ENCODE measurements at places on chromosomes 12 and 14.

DNA sequence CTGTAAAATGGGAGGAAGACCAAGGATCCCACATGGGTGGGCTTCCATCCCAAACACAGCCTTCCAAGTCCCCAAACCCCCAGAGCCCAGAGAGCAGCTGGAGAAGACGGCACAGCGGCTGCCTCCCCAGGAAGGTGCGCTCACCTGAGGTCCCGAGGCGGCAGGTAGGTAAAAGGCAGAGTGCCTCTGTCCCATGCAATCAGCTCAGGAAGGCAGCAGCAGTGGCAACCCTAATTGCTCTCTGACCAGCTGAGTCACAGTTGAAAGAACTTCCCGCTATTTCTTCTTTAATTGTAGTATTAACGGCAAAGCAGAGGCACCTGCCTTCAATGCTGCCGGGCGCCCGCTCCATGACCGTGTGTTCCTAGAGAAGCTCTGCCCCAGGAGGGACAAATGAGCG is 91.1 kb upstream of the BCL11B start:
- no peak for DNase-seq

- DNase-seq: no peak
Observed at GRCh38 chr12:530821-531220, 71.1 kb downstream of the B4GALNT3 start.

DNA sequence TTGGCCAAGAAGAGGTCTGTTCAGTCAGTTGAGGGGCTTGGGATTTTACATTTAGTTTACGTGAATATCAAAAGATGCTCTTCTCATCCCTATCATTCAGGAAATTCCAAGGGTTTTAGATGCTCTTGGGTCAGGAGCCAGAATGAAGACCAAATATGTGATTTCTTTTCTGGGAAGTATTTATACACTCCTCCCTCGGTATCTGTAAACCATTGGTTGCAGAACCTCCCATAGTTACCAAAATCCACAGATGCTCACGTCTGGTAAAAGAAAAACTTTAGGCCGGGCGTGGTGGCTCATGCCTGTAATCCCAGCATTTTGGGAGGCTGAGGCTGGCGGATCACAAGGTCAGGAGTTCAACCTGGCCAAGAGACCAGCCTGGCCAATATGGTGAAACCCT is 75.9 kb downstream of the TNFAIP2 start:
- DNase-seq: no peak

- no peak for DNase-seq
Observed at GRCh38 chr14:56120091-56120691, 2.0 kb downstream of the PELI2 start.

DNA sequence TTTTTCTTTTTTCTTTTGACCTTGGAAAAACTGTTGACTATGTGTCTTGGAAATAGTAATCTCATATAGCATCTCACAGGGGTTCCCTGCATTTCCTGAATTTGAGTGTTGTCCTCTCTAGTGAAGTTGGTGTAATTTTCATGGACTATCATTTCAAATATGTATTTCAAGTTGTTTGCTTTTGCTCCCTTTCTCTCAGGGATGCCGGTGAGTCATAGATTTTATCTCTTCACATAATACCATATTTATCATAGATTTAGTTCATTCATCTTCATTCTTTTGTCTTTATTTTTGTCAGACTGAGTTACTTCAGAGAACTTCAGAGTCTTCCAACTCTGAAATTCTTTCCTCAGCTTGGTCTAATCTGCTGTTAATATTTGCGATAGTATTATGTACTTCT is 1320.6 kb downstream of the LRFN5 start:
- DNase-seq: no peak

DNA sequence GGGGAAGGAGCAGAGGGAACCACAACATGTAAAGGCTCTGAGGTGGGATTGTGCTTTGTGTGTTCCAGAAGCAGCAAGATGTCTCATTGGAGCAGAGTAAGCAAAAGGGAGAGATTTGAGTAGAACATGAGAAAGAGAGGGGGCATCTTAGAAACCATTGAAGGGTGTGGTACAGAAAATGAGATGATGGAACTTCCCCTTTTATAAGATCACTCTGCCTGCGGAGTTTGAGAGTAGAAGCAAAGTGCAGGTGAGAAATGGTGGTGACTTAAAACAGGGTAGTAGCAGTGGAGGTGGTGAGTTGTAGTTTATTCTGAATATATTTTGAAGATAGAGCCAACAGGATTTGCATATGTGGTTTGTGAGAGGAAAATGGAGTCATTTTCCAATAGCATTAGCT is 56.0 kb downstream of the FBXO34 start:
- DNase-seq: no peak

DNA sequence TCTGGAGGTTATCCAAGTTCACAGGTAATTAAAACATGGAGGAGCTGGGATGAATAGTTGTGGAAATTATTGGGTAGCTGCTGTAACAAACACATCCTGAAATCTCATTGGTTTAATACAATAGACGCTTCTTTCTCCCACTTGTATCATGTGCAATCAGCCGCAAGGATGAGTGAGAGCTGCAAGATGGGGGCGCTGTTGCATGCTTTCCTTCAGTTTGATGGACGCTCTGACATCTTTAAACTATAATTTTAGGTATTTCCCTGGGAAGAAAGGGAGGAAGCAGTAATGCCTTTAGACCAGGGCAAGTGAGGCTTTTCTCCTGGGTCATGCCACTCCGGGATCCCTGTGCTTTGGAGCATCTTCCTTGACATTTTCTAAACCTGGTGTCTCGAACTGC is 178.7 kb downstream of the PAWR start:
- no peak for DNase-seq

- no peak for DNase-seq
Observed at GRCh38 chr14:90060965-90061684, 669 bp upstream of the KCNK13 start.

GRCh38 chr12:69630191-69630590 is 19.5 kb upstream of the LRRC10 start:
- no peak for DNase-seq

DNA sequence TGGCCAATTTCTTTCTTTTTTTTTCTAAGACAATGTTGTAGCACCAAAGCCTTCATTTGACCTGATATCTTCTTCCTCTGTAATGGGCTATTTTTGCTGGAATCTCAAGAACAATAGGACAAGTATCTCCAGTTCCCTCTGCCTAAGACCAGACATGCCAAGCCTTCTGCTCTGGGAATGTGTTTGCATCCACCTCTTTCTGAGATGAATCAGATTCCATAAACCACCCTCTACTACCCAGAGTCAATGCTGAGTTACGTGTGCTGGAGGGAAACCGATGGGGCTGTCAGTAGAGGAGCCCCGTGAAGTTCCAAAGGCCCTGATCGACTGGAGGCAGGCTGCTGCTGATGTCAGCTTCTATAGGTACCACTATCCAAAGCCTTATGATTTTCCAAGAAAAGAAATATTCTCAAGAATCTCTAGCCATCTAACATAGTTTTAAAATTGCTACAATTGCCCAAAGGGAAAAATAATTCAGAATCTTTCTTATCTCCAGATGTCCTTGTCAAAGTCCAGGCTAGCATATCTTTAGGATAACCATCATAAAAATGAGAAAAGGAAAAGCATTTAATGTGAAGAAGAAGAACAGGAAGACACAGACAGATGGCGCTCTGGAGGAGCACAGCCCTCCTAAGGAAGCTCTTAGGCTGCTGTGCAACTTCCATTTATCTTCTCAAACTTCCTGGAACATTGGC is 101.9 kb downstream of the SLC8A3 start:
- peak; percentile 18 for DNase-seq

GRCh38 chr12:53255996-53256395 is 12.1 kb upstream of the ESPL1 start:
- DNase-seq: no peak

DNA sequence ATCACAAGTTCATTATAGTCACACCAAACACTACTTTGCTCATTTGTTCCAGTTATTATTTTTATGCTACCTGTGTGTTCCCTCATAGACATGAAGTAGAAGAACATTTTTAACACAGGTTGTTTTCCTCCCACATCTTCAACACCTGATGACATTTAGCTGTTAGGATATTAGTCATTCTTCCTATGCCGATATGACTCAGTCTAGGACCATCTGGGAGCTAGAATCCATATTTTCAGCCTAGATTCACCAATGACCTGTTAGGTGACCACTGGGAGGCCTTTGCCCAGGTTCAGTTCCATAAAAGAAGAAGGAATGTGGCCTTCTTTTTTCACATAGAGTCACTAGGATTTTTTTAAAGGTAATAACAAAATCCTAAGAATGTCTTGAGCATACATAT is 222.8 kb downstream of the C12orf42 start:
- DNase-seq: no peak

GRCh38 chr12:100778967-100779590 is 15.5 kb upstream of the ANO4 start:
- no peak for DNase-seq

GRCh38 chr12:112463478-112463877 is 44.7 kb downstream of the PTPN11 start:
- peak; percentile 9 for DNase-seq

DNA sequence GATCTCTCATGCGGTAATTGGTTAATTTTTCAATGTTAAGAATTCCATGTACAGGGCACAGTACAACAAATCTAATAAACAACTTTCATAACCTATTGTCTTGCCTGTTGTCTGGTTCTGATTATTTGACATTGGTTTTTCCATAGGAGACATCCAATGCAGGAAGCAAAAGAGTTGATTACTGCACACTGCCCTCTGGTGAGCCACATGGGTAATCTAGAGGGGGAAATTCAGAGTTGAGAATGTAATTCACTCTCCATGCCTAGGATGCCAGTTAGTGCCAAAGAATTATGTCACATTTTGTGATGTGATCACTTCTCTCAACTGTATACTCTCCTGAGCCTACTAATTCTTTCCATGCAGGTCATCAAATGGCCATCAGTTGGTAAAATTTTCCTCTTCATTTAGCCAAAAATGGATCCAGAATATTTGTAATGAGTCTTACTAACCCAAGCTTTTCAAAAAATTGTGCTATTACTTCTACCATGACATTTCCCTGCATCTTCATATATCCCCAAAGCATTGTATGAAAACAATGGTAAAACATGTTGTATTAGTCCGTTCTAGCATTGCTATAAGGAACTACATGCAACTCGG is 17.7 kb upstream of the CCDC91 start:
- DNase-seq: no peak

GRCh38 chr14:68195126-68195525 is 375.5 kb downstream of the RAD51B start:
- no peak for DNase-seq

- no peak for DNase-seq
Observed at GRCh38 chr12:133204264-133204603, 22.9 kb downstream of the ZNF268 start.

DNA sequence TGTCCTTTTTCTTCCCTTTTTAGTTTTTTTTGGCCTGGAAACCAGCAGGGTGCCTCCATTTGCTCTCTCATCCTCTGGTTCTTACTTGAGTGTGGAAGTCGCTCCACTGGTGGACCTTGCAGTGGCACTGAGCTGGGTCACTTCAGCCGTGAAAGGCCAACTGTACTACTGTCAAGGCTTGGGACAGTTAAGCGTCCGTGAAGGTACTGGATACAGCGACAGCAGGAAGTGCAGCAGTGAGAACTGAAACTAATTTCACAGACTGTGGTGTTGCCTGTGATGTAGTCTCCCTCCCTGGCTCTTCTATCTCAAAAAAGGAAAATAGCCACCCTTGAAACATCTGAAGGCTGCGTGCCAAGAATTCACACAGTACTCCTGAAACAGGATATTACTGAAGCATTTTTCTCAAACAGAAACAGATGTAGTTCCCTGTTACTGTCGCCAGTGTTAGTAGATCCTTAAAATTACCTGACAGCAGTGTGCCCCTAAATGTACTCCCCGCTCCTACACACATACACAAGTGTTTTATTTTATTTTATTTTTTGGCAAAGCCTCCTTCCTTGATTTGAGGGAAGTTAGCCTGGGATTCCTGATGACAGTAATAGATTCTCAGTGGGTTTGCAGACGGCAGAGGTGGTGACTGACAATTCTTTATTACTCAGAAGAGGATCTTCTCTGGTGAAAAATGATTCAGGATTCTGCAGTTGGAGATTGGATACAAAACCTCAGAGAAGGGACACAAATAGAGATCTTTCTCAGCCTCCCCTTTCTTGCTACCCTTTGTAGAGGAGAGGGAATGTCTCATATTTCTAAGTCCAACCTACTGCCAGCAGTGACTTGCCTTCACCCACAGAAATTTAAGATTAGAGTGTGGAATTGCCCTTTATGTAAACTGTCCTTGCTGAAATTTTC is 4.4 kb downstream of the SUSD6 start:
- no peak for DNase-seq

DNA sequence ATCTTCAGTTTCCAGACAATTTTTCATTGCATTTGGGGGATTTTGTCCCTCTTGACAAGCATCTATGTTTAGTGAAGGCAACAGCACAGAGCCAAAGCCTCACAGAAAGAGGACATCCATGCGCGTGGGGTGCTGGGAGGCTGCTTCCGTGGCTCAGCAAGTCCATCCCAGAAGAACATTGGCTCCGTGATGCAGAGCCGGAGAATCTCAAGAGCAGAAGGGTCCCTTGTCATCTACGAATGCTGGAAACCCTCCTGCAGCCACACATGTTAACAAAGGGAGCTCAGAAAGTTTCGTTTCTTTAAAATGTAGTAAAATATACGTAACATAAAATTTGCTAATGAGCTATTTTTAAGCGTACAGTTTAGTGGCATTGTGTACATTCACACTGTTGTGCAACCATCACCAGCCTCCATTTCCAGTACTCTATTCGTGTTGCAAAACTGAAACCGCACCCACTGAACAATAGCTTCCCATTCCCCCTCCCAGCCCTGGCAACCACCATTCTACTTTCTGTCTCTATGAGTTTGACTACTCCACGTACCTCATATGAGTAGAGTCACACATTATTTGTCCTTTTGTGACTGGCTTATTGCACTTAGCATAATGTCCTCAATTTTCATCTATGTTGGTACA is 185.9 kb downstream of the TTC7B start:
- no peak for DNase-seq

DNA sequence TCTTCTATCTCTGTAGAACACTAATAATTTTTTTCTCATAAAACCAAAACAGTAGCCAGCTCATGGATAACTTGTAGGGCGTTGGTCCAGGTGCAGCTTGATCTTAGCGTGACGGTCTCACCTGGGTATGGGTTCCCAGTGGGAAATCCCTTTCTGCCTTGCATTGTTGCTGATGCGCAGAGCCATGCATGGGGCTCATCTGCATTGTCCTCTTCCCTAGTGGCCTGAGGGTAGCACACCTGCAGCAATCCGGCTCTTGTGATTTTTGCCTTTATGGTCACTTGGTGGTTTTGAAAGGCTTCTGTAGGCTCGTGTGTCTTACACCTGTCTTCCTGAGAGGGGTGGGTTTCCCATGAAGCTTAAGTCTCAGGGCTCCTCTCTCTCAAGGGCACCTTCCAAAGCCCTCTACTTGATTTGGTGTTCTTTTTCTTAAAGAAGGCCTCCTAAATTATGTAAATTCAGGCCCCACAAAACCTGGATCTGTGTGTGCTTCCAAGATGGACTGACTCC is 130.6 kb downstream of the PRKCH start:
- no peak for DNase-seq

GRCh38 chr12:18700271-18700670 is 37.5 kb downstream of the PLCZ1 start:
- DNase-seq: no peak

- DNase-seq: peak; percentile 18
Observed at GRCh38 chr12:115572440-115572839, 705.1 kb downstream of the MED13L start.

Data from GM19239 (cell line).